ENCODE measurements at places on chromosomes 2 and 18.

DNA sequence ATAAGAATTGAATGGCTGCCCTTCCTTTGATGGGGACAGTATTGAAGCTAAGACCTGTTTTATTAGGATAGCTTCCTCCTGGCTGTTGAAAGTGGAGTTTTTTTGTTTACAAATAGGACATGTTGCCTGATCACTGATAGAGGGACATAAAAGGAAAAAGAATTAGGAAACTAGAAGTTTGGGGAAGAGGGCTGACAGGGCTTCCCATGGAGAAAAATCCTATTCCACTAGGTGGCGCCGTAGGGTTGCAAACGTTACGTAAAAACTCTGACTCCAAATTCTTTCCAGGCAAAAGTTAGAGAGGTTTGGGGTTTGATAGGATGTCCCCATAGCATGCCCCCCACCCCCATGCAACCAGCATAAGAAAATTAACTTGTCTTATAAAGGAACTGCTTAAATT is 11.1 kb upstream of the RBFA start:
- DNase-seq, result no peak

- DNase-seq, result no peak
These were observed 53.2 kb downstream of the BMPR2 start for GRCh38 chr2:202429164-202429980.

- no peak for DNase-seq
These were observed 57.3 kb upstream of the TMEM182 start for GRCh38 chr2:102704531-102704930.

DNA sequence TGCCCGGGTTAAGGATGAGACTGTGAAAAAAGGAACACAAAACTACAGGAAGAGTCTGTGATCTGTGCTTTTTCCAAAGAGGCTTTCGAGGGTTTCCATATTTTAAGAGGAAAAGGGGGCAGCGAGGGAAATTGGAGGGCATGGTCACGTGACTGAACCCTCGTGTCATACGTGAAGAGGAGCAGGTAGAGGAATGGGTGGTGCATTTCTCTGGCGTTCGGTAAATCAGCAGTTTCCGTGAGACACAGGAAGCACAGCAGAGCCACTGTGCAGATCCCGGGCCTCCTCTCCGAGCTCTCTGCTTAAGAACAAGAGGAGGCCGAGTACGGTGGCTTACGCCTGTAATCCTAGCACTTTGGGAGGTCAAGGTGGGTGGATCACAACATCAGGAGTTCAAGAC is 219.7 kb downstream of the NDUFA10 start:
- no peak for DNase-seq

DNA sequence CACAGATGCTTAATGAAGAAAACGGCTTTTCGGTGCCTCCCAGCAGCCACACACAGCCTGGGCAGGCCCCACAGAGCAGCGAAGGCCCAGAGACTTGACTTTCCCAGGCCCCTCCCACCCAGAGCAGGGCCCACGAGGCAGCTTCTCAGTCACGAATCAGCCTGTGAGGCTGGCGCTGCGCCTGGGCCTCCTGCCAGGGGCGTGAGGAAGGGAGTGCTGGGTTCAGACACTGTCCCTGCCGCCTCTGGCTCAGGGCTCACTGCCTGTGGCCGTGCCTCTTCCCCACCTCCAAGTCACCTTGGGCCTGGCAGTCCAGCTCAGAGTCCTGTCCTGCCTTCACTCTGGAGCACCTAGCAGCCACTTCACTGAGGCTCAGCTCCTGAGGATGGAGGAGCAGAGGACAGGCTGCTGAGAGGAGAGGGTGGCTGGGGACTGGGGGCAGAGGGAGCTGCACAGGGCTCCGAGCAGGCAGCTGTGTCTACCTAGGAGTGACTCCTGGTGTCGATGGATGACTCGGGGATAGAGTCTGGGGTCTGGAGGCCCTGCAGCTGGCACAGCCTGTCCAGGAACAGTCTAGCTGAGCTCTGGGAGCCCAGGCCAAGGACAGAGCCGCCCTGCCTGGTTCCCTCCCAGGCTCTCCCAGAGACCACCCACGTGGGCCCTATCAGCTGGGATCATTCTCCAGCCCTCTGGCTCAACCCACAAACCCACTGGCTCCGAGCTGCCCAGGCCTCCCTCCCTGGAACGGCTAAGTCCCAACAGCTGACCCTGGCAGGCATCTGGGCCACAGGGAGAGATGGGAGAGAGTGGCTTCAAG is 36.4 kb upstream of the FOSL2 start:
- DNase-seq, result no peak

- no peak for DNase-seq
These were observed 19.7 kb upstream of the EMILIN2 start for GRCh38 chr18:2827061-2827460.

- no peak for DNase-seq
These were observed 40.9 kb upstream of the MBP start for GRCh38 chr18:77173275-77174030.

- DNase-seq, result no peak
These were observed 94.5 kb downstream of the VSNL1 start for GRCh38 chr2:17634997-17635396.

GRCh38 chr2:223418131-223418530 is 184.0 kb downstream of the SCG2 start:
- DNase-seq, result no peak

DNA sequence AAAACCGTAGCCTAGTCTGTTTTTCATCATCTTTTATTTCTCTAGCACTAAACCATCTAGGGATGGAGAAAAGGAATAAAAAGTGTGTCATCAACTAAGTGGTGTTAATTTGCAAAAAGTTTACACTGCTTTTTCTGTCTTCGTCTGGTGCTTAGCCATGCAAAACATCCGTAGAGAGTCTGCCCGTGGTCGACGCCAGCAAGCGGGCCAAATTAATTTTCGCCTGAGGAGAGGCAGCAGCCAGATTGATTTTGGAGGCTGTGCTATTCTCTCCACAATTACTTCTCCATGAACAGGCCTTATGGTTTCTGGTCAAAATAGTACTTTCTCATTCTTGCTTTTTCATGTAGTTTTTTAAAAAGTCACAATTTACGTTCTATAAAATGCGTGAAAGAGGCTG is 46.3 kb downstream of the TNFRSF11A start:
- no peak for DNase-seq

DNA sequence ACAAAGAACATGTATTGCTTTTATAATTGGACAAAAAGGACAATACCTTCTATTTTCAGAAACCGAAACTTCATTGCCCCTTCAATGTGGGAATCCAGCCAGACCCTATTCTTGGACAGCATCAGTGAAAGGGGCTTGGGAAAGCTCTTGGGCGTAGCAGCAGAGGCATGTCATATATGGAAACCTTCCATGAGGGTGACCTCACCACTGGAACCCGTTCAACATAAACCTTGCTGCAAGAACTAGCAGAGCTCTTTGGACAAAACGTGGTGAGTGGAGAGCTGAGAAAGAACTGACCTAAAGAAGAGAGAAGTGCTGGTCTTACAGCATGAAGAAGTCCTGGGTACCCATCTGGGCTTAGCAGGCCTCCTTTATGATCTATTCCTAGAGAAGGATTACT is 22.7 kb upstream of the ACTG2 start:
- DNase-seq, result no peak

GRCh38 chr2:75896779-75897366 is 186.2 kb upstream of the GCFC2 start:
- peak; percentile 39 for DNase-seq

DNA sequence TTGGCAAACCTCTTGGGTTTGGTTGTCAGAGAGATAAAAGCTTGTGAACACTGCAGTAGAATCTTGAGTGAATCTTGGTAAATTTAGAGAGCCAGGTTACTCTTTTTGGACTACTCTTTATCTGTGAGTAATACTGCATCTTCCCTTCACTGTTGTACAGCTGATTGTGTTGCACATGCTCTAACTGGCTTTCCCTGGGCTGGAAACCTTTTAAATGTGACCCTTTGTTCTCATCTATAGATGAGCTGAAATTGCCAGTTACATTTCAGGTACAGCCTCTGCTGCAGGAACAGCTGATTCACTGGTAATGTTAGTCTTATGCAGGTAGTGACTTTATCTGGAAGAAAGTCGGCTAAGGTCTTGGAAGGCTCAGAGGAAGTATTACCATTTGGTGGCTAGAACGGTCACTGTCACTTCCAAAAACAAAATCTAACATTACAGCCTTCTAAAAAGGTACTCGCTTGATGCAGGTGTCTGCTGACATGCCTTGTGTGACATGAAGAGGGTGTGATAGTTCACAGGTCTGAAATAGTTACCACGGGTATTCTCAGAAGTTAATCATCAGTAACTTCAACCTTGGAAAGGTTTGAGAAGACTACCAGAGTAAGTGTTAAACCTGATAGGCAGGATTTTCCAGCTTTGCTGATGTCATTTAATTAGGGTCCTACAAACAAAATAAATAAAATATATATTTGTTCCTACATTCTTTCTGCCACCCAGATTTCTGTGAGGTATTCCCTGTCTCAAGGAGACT is 851.1 kb downstream of the SLC4A3 start:
- DNase-seq, result no peak

DNA sequence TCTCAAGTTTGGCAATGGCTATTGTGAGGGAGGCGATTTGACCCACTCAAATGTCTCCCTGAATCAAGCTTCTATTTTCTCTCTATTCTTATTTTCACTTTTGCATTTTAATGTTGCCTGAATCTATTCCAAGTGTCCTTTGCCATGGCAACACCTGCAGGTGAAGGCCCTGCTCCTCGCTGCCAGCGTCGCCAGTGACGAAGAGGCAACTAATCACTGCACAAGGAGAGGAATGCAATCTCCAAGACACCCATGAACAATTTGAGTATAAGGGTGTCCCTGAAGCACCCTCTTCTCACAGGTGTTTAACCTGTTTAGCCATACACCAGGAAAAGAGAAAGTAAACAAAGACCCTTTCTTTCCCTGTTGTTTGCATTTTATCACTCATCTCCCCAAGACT is 165.6 kb upstream of the VRK2 start:
- no peak for DNase-seq

GRCh38 chr2:236078297-236079255 is 89.6 kb downstream of the GBX2 start:
- DNase-seq, result no peak

Data from H1 (cell line).